Activated T-cell treated with anti-CD3 and anti-CD28 coated beads for 1 hour (primary cell): ENCODE measurements at places on chromosomes 7 and 10.
A peak's percentile ranks its signal among the peaks of the same experiment; 100 is the strongest.

- no peak for DNase-seq
Measured at GRCh38 chr10:10318856-10319255, 698.8 kb upstream of the CELF2 start.

GRCh38 chr7:42902331-42902730 is 9.5 kb downstream of the C7orf25 start:
- no peak for DNase-seq

DNA sequence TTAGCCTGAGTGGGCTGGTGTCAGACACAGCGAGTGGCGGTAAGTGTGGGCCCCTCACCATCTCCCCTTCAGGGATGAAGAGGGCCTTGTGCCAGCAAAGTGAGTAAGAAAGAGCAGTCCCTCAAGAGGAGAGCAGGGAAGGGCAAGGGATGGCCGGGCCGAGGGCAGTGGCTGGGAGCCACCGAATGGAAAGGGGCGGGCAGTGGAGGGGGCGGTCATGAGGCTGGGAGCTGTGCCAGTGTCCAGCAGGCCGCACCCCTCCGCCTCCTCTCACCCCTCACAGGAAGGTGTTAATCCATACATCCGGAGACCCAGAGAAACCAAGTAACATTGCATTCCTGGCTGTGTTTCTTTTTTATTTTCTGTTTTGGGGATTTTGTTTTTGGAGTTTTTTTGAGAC is 28.6 kb upstream of the RASGEF1A start:
- no peak for DNase-seq

- no peak for DNase-seq
Measured at GRCh38 chr10:97006364-97006763, 174.3 kb downstream of the LCOR start.

DNA sequence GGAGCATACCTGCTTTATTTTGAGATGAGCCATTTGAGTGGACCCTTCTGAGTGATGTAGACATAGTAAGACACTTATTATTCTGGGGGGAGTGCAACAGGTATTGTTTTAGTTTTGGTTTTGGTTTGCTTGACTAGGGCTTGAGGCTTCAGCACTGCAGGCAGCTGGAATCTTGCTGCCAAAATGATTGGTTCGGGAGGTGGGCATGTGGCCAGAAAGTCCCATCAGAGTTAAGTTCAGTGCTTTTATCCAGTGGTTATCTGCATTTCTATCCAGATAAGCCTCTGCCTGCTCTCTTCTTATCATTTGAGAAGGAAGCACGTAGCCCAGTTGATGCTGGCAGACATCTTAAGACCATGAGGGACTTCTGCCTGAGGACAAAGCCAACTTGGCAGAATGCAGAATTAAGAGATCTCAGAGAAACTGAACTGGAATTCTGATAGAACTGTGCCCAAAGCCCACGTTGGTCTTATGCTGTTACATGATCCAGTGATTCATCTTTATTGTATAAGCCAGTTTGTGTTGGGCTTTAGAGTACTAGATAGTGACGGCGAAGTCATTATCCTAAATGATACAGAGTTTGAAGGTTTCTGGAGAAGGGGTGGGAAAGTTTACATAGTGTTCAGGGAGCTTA is 9.6 kb upstream of the JAZF1 start:
- no peak for DNase-seq

- no peak for DNase-seq
Measured at GRCh38 chr7:128422842-128423241, 13.1 kb upstream of the IMPDH1 start.

GRCh38 chr7:2210551-2211258 is 22.0 kb downstream of the MAD1L1 start:
- DNase-seq = no peak

DNA sequence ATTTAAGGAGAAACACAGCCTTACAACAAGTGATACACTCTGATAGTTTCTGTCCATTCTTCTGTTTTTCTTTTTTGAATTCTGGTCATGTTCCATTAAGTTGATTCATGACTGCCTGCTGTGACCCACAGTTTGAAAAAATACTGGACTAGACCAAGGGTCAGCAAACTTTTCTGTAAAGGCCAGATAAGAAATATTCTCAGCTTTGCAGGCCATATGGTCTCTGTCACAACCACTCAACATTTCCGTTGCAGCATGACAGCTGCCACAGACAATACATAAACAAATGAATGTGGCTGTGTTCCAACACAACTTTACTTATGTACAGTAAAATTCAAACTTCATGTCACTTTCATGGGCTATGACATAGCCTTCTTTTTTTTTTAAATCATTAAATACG is 156.7 kb downstream of the PLXNA4 start:
- DNase-seq = no peak

GRCh38 chr7:98165827-98166667 is 45.2 kb upstream of the BHLHA15 start:
- peak; percentile 46 for DNase-seq

DNA sequence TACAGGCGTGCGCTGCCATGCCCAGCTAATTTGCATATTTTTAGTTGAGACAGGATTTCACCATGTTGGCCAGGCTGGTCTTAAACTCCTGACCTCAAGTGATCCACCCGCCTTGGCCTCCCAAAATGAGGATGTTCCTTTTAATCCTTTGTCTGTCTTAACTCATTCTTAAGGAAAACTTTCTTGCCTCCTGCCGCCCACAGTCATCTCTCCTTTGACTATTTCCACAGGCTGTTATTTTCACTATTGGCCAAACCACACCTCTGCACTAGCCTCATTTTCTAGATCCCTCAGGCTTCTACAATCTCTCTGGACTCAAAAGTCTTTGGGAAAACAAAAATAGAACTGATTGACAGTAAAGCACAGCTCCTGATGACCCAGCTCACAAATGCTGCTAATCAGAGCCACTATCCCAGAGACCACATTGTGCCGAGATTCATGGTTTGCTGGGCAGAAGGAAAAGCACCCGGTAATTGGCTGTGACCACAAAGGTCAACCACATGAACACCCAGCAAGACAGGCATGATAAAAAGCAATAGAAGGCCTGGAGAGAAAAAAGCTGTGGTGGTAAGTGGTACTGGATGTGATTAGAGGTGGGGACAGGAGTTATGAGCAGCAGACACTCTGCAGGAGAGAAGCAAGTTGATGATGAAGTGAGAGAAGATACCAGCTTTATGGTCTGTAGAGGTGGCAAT is 44.1 kb upstream of the ZNRF2 start:
- no peak for DNase-seq
